GM04504 (cell line): ENCODE measurements at places on chromosomes 12 and 14.

DNA sequence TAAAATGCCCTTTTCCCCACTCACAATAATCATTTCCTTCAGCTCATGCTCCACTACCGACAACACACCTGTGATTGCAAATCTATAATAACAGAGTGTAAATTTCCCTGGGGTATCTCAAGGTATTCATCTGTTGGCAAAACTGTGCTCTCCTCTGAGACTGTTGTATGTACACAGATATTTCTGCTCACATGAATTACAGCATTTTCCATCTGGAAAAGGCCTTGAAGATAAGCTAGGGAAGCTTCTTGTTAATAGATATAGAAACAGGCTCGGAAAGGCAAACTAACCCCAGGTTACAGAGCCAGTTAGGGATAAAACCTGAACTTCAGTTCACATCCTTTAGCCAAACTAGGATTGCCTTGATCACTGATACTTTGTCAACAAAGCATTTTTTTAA, 210.4 kb upstream of the KRR1 start:
- no peak for DNase-seq

- no peak for DNase-seq
Measured at GRCh38 chr12:41532072-41532471, 344.0 kb downstream of the PDZRN4 start.

GRCh38 chr12:47397664-47398281, 308.1 kb downstream of the RPAP3 start:
- peak; percentile 43 for DNase-seq

DNA sequence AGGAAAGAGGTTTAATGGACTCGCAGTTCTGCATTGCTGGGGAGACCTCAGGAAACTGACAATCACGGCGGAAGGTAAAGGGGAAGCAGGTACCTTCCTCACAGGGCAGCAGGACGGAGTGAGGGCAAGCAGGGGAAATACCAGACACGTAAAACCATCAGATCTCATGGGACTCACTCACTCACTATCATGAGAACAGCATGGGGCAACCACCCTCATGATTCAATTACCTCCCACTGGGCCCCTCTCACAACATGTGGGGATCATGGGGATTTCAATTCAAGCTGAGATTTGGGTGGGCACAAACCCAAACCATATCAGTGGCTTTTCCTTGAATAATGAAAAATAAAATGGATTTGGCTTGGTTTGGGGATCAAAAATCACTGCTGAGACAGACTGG, 380.5 kb downstream of the VRK1 start:
- no peak for DNase-seq

DNA sequence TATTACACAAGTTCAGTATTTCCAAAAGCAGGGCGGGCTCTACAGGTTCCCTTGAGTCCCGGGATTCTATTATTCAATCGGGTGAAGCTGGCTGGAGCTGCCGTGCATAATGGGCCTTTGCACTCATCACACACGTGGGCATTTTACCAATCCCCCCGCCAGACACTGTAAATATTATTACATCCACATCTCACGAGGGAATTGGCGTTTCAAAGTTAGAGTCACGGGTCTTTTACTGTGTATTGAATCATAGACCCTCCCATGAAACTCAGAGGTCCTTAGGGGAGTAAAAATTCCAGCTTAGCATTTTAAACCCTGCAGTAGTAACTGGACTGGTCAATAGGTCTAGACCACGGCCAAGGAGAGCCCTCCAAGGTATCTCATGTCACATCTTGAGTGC, 70.3 kb downstream of the MAP1LC3B2 start:
- DNase-seq: no peak

DNA sequence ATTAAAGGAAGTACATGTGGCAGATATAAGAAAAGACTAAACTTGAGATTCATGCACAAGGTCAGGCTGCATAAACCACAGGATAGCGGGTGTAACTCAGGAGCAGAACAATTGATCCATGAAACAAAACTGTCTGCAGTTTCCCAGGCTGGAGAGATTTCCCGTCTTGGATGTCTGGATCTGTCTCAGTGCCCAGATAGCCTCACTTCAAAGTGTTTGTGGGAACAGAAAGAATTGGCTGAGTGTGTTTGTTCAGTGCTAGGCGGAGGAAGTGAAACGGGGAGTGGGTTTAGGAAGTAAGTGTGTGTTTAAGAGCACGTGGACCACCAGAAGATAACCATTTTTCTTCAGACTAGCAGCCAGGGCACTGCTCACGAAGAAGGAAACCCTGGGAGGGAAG, 1.4 kb upstream of the RNASE10 start:
- DNase-seq: no peak

- no peak for DNase-seq
Measured at GRCh38 chr14:89430391-89431236, 13.6 kb upstream of the FOXN3 start.

- DNase-seq: peak; percentile 1
Measured at GRCh38 chr12:29889737-29890136, 106.0 kb upstream of the TMTC1 start.

DNA sequence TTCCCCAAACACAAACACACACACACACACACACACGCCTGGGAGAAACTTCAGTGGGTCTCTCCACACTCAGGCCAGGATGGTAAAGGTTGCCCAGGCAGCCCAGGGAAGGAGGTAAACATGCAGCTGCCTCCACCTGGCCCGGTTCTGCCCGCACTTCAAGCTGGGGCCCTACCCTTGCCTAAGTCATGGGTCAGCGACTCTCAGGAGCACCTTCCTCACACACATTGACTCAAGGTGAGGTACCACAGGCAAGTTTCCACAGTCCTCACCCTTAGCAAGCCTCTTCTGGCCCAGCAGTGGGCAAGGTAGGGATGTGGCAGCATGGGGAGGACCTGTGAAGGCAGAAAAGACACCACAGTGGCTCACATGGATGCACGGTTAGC, 14.1 kb upstream of the FAIM2 start:
- DNase-seq: no peak

DNA sequence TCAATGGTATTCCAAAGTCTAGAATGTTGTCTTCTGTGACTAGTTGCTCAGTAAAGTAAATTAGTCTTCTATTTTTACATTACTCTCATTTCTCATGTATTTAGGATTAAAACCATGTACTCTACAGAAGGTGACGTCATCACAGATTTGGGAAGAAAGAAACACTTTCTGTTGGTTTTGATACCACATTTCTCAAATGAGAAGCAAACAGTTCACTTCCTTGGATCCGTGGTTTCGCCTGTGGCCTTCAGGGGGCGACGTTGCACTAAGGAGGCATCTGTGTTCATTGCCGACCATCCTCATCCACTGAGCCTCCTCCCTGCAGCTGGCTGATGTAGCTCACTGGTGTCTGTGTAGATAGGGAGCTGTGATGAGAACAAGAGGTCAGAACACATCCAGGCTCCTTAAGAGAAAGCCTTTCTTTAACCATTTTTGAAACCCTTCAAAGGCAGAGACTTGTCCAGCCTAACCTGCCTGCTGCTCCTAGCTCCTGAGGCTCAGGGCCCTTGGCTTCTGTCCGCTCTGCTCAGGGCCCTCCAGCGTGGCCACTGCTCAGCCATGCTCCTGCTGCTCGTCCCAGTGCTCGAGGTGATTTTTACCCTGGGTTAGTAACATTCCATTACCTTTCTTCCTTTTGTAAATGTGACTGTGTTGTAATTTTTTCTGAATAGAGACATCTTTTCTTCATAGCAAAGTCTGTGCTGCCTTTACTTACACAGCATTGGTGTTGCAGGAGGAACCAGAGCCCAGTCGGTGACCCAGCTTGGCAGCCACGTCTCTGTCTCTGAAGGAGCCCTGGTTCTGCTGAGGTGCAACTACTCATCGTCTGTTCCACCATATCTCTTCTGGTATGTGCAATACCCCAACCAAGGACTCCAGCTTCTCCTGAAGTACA, 220.6 kb upstream of the OR4E1 start:
- no peak for DNase-seq

GRCh38 chr12:6650832-6651231, 3.6 kb upstream of the ACRBP start:
- no peak for DNase-seq

DNA sequence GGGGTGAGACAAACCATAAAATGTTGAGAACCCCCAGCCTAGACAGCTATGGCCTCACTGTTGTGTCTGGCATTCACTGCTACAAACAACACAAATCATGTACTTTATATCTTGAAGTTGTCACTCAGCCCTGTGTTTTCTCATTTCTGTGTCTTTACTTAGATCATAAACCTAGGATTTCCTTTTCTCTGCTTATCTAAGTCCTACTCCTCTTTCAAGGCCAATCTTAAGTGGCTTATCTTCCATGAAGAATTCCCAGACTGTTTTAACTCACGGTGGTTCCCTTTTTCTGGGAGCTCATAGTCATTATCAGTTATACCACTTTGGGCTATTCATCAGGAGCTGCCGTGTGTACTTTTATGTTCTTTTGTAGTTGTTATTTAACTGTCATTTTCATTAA, 42.1 kb downstream of the FLRT2 start:
- DNase-seq: no peak

- no peak for DNase-seq
Measured at GRCh38 chr14:99166506-99166905, 105.5 kb downstream of the BCL11B start.

GRCh38 chr12:69366796-69367195, 7.3 kb downstream of the YEATS4 start:
- no peak for DNase-seq

GRCh38 chr14:70735043-70735442, 74.3 kb downstream of the MAP3K9 start:
- DNase-seq: no peak

DNA sequence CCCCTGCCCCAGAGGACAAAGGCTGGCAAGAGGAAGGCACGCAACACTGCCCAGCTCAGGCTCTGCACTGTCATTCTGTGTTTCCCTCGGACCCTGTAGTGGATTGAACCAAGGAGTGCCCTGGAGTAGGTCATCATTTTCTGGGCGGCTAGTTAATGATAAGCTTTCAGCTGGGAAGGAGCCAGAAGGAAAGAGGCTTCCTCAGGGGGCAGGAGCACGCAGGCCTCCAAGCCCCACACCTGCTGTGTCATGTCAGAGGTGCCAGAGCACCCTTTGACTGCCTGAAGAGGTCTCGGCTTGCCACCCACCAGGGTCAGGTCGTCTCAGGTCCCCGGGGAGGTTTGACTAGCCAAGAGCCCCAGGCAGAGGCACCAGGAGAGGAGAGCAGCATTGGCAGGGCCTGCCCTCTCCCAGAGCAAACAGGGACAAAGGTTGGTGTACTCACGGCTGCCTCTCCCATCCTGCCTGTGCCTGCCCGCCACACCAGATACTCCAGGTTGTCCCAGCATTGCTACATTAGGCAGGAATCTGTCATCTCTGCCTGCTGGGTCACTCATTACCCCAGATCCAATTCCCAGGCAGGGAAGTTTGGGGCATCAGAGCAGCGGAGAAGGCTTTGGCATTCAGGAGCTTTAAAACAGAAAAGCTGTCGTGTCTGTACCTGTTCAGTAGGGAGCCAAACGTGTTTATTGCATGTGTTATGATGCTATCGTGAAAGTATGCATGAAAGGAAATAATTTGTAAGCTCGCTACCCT, 33.5 kb upstream of the ATP2A2 start:
- no peak for DNase-seq

GRCh38 chr14:74577247-74577947, 34.6 kb downstream of the LTBP2 start:
- DNase-seq: no peak

DNA sequence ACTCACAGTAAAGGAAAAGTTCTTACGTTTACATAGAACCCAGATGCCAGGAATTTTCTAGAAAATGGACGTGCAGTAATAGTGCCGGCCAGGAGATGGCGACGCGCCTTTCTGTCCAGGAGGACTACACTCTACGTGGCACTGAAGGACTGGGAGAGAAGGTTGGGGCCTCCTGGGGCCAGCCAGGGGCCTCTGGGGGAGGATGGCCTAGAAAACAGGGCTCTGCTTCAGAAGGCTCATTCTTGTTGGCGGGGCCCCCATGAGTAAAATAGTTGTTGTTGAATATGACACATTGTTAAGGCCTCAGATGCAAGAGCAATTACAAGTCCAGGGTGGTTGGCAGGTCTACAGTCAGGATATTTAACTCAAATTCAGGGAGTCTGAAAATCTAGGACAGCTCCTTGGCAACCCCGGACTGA, 120.1 kb upstream of the MAX start:
- no peak for DNase-seq

- DNase-seq: no peak
Measured at GRCh38 chr12:27733791-27734190, 23.2 kb downstream of the MRPS35 start.

GRCh38 chr14:82667006-82667405, 1133.4 kb upstream of the SEL1L start:
- DNase-seq: no peak

DNA sequence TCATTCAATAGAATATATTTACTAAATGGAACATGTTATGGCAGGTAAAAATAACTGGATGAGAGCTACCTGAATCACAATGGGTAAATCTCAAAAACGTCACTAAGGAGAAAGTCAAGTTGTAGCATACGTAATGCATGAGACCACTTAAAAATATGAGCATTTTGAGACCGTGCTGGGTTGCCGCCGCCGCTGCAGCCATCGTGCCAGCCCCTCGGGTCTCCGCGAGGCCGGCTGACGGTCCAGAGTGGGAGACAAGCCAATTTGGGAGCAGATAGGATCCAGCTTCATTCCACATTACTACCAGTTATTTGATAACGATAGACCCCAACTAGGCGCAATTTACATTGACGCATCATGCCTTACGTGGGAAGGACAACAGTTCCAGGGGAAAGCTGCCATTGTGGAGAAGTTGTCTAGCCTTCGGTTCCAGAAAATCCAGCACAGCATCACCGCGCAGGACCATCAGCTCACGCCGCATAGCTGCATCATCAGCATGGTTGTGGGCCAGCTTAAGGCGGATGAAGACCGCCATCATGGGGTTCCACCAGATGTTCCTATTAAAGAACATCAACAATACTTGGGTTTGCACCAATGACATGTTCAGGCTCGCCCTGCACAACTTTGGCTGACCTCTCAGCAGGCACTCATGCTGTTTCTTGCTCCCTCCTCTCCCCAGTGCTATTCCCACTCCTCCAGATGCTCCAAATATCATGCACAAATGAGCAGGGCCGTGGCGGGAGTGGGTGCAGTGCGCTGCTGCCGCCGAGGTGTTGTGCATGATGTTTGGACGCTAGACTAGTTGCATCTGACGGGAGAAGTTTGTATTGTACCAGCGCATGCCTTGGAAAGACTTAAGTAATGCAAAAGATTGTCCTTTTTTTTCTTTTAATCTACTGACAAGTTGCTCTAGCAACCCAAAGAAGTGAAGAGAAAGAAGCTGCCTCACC, 6.3 kb upstream of the BRMS1L start:
- DNase-seq: no peak

DNA sequence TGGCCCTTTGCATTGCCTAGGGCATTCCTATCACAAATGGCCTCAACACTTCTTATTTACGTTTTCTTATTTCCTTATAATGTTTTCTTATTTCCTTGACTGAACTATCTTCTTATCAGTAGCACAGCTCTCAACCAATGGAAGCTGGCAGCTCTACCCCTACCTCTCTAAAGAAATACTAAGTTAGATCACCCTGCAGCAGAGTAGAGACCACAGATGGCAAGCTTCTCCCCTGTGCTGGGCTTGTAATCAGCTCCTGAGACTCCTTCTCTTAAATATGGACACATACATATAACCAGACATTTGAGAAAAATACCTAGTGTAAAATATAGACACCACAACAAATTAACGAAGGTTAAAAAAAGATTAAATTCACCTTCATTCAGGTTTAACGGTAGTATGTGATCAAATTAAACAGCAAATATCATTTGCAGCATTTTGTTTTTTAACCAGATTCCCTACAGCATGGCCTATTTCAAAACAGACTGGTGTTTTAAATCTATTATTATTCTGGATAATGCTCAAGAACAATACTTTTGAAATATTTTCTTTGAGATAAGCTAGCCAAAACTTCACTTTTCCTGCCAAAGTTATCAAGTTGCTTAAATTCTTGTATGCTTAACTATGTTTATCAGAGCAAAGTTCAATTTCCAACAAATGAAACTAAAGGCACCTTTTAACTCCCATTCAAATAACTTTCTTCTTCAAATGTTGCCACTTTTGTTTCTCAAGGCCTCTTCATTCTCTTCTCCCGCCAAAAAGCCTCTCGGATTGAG, 54.3 kb downstream of the SLC41A2 start:
- no peak for DNase-seq
